Epithelial cell of umbilical artery (primary cell): ENCODE measurements at places on chromosomes 5 and 9. TPM values are rescaled to one million over a fixed set of nuclear protein-coding genes. Genes with fewer than 3 reads are reported as not detected.

Gene SPINK6
- not detected in 2 replicates for total RNA-seq

Gene SMIM33
- under 0.01 TPM in 1 of 2 replicates, not detected in the other for total RNA-seq

Gene MFAP3
- total RNA-seq, result 90.0 and 145 TPM in 2 replicates

Gene DAPK1
- 29.2 and 44.4 TPM in 2 replicates for total RNA-seq

Gene ARHGEF28
- total RNA-seq, result 77.3 and 144 TPM in 2 replicates

Gene OSTF1
- total RNA-seq, result 90.6 and 112 TPM in 2 replicates

Gene C5orf34
- total RNA-seq, result 2.3 and 6.7 TPM in 2 replicates

Gene FCN2
- not detected in 2 replicates for total RNA-seq

Gene TRPM3
- 0.46 and 1.6 TPM in 2 replicates for total RNA-seq

Gene UNC5A
- under 0.01 and 0.30 TPM in 2 replicates for total RNA-seq

Gene ADGRD2
- total RNA-seq, result not detected in 2 replicates

Gene MARCOL
- not detected in 2 replicates for total RNA-seq

Gene IL13
- total RNA-seq, result not detected in 2 replicates

Gene FSTL4
- total RNA-seq, result not detected in 2 replicates

Gene LCN9
- not detected in 2 replicates for total RNA-seq

Gene KCNT1
- total RNA-seq, result not detected in 2 replicates

Gene IL33
- total RNA-seq, result 72.0 and 78.3 TPM in 2 replicates

Gene HAVCR1
- total RNA-seq, result not detected in 2 replicates

Gene PCDH12
- total RNA-seq, result 20.5 and 32.1 TPM in 2 replicates

Gene SPINK4
- total RNA-seq, result not detected in 2 replicates

Gene PCDHA6
- total RNA-seq, result under 0.01 and 0.15 TPM in 2 replicates

Gene NUTM2G
- not detected in 2 replicates for total RNA-seq

Gene NR5A1
- total RNA-seq, result not detected in 2 replicates

Gene MARVELD2
- 2.9 and 4.0 TPM in 2 replicates for total RNA-seq

Gene SLCO6A1
- not detected in 2 replicates for total RNA-seq

Gene MEF2C
- total RNA-seq, result 18.5 and 41.2 TPM in 2 replicates

Gene FUT7
- total RNA-seq, result not detected in 2 replicates

Gene EPB41L4B
- 0.30 and 1.3 TPM in 2 replicates for total RNA-seq

Gene BASP1
- 92.2 and 249 TPM in 2 replicates for total RNA-seq

Gene PCDHA11
- total RNA-seq, result under 0.01 TPM in 1 of 2 replicates, not detected in the other

Gene TLR4
- total RNA-seq, result 32.8 and 44.1 TPM in 2 replicates

Gene GPX8
- 78.9 and 89.7 TPM in 2 replicates for total RNA-seq

Gene CDKN2B-AS1
- total RNA-seq, result 1.1 and 2.3 TPM in 2 replicates

Gene CDC37L1
- 9.7 and 12.8 TPM in 2 replicates for total RNA-seq

Gene ZNF367
- total RNA-seq, result 4.9 and 6.7 TPM in 2 replicates

Gene IL4
- not detected in 2 replicates for total RNA-seq

Gene GFPT2
- total RNA-seq, result 12.3 and 20.1 TPM in 2 replicates

Gene NR4A3
- under 0.01 TPM in 2 replicates for total RNA-seq

Gene KDM4C
- total RNA-seq, result 14.0 and 18.1 TPM in 2 replicates

Gene ST6GALNAC4
- total RNA-seq, result 38.3 and 53.8 TPM in 2 replicates
